ENCODE measurements at places on chromosomes 5 and 9.
A peak's percentile ranks its signal among the peaks of the same experiment; 100 is the strongest.

DNA sequence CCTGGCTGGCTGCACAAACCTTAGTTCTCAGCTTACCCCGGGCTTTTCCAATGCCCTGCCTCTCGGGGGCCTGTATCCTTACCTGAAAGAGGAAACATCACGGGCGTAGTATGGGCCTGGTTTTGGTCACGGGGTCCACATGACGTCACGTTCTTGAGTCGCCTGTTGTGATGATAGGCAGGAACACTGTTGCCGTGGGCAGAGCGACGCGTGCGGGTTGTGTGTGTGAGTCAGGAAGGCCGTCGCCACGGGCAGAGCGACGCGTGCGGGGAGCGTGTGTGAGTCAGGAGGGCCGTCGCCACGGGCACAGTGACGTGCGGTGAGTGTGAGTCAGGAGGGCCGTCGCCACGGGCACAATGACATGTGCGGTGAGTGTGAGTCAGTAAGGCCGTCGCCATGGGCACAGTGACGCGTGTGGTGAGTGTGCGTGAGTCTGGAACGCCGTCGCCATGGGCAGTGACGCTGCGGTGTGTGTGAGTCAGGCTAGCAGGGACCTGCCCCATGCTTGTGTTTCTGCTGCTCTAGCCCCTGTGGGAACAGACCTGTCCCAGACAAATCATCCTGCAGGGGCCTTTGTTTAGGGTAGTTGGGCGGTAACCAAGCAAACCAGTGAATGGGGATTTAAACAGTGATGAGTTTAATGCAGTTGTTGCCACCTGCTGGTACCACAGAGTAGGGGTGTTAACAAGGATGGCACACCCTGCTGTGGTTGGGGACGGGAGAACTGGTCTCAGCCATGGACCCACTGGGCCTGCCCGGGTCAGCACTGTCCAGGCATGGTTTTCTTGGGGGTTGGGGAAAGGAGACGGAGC lies 19.8 kb downstream of the TRIP13 start:
- DNase-seq = peak; percentile 100

- DNase-seq = no peak
Measured at GRCh38 chr5:150318613-150319483, 16.1 kb upstream of the ARSI start.

DNA sequence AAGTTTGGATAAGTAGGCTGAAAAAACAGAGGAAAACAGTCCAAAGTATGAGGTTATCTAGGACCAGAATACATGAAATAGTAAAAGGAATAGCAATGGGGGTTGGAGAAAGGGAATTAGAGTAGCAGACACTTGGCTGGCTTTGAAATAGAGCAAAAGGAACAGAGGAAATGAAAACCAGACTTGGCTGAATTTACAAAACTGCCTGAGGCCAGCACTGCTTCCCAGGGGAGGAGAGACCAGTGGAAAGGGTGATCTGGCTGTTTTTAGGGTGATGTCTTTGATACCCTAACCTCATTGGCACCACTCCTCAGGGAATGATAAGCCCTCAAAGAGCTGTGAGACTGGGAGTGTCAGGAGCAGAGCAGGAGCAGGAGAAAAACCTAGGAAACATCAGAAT lies 413.4 kb upstream of the SLC30A5 start:
- no peak for DNase-seq

GRCh38 chr5:177018341-177018740 lies 4.2 kb upstream of the ZNF346 start:
- DNase-seq = no peak

- DNase-seq = peak; percentile 38
Measured at GRCh38 chr5:1385395-1386273, 40.7 kb upstream of the CLPTM1L start.

- no peak for DNase-seq
Measured at GRCh38 chr5:57410374-57411320, 72.0 kb downstream of the ACTBL2 start.

- peak; percentile 66 for DNase-seq
Measured at GRCh38 chr5:168047043-168047668, 244.3 kb upstream of the WWC1 start.

DNA sequence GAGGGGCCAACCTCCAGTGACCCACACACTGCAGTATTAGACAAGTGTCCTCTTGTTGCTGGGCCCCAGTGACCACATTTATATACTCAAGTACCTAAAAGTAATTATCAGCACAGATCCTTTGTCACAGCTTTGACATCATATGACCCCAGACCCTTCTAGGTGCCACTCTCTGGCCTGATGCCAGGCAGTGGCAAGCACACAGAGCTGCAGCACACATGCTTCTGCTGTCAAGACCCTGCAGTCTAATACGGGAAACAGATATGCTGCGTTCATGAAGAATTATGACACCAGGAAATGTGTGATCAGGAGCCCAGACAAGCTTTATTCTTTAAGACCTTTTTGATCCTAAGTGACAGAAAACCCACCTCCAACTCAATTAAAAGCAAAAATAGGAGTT lies 63.8 kb upstream of the AFAP1L1 start:
- DNase-seq = no peak

DNA sequence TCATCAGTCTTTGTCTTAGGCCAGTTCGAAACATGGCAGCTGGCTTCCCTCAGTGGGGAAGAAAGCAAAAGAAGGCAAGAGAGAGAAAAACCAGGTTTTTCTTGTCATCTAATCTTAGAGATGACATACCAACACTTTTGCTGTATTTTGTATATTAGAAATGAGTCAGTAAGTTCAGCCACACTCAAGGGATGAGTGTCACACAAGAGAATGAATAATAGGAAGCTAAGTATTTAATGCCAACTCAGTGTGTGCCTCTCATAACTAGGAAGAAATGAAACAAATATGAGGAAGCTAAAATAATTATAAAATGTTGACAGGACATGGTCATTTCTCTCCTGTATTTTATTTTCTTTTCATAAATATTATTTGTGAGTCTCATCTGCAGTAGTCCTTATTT lies 65.3 kb downstream of the CDH12 start:
- no peak for DNase-seq

DNA sequence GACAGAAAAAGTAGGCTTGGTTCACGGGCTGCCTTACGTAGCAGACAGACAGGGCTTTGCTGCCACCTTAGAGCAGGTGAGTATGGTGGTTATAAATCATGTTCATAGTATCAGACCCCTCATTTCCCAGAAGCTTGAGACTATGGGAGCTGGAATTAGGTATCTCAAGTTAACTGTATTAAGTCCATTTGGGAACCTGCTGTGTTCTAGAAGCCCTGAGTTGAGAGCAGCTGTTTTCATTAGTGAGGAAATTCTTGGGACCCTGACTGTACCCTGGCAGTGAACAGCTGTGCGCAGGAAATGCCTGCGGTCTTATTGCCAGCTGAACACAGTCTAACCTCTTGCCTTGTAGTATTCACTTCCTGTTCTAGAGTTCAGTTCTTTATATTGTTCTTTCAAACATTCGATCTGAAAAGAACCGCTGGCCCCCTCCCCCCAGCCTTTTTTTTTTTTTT lies 29.8 kb downstream of the UGCG start:
- DNase-seq = no peak

DNA sequence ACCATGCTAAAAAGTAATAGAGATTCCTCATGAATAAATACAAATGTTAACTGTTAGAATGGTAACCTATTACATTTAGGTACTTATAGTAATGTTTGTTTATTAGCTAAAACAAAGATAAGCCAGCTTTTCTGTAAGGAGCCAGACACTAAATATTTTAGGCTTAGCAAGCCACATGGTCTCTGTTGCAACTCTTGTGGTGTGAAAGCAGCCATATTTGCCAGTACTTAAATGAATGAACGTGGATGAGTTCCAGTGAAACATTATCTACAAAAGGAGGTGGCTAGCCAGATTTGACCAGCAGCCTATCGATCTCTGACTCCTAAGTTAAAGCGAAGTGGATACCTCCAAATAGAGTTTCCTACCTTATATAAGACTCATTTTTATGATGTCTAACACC lies 331.6 kb downstream of the CDH12 start:
- DNase-seq = no peak

DNA sequence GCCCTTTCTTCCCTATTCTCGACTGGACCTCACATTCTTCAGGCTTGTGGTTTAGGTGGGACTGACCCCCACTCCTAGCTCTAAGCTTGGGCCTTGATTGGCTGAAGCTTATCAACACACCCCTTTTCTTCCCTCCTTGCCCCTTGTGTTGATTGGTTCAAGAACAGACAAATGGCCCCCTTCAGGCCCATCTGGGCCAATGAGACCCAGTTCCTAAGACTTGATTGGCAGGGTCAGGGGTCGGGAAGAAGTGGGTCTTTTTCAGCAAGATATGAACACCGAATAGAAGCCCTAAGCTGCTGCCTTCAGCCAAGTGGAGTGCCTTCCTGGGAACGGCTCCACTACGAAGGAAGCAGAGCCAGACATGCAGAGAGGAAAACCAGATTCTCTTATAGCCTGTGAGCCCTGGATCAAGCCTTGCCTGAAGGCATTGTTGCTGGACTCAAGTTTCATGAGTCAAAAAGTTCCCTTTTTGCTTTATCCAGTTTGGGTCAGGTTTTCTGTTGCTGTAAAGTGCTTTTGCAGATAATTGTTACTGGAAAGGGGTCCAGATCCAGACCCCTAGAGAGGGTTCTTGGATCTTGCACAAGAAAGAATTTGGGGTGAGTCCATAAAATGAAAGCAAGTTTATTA lies 22.4 kb upstream of the NCS1 start:
- DNase-seq = no peak

DNA sequence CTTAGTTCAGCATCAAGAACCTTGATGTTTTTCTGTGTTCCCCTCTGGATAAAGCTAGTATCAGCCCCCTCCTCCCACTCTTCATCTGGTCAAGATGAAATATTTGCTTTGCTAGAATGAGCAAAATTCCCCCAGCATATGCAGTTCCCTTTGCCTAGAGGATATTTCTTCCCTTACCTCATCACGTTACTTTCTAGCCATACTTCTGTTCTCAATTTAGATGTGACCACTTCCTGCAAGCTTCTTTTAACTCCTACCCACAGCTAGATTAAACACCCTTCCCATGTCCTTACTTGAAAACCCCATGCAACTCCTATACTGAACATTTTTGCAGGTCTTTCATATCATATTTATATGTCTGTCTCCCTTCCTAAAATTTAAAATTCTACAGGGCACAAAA lies 178.9 kb upstream of the TUSC1 start:
- DNase-seq = no peak

DNA sequence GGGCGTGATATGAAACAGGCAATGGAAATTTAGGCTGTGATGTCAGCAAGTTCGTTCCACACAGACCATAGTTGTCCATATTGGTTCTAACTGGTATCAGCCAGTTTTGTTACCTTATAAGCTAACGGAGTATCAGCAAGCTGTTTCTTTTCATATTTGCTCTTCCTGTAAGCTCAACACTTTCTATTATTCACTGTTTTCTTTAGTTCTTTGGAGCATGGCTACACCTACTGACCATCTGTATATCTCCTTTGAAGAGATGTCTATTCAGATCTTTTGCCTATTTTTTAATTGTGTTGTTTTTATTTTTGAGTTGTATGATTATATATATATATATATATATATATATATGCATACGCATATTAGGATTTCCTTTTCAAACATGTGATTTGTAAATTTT lies 1057.2 kb upstream of the CDH10 start:
- no peak for DNase-seq

DNA sequence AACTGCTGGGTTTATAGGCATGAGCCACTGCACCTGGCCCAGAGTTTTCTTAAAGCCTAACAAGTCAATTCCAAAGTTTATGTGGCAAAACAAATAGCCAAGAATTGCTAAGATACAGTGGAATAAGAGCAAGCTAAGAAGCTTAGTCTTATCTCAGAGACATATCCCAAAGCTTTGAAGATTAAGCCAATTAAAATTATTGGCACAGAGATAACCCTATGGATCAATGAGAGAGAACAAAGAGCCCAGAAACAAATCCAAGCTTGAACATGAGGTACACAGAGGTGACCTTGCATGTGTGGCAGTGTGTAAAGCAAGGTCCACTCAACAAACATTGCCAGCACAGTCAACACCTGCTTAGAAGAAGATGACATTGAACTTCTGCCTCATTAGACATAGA lies 13.3 kb downstream of the BTNL3 start:
- DNase-seq = no peak

DNA sequence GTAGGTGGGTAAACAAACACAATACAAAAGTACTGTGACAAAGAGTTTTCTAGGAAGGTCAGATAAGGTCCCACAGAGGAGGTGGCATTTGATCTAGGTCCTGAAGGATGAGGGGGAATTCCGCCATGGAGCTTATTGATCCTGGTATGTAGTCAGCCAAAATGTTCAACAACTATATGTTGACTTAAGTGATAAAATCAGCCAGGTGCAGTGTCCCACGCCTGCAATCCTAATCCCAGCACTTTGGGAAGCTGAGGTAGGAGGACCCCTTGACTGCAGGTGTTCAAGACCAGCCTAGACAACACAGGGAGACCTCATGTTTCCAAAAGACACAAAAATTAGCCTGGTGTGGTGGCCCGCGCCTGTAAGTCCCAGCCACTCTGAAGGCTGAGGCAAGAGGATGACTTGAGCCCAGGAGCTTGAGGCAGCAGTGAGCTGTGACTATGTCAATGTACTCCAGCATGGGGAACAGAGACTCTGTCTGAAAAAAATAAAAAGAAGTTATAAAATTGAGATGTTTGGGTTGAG lies 46.4 kb upstream of the PLIN2 start:
- DNase-seq = no peak

DNA sequence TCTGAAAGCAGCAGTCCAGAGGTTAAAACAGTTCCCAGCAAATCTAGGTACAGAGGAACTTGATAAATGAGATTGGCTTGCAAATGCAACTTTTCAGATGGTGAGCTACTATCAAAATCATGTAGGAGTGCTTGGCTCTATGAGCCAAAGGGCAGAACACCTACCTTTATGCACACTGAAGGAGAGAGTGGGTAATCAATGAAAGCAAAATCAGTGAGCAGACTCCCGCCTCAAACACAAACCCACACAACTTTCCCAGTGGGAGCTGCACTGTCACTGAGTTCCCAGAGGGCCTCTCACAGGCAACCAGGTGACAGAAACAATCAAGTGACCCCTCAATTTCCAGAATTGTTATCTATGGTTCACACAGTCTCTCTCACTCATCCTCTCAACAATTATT lies 8.5 kb downstream of the ARL15 start:
- no peak for DNase-seq

DNA sequence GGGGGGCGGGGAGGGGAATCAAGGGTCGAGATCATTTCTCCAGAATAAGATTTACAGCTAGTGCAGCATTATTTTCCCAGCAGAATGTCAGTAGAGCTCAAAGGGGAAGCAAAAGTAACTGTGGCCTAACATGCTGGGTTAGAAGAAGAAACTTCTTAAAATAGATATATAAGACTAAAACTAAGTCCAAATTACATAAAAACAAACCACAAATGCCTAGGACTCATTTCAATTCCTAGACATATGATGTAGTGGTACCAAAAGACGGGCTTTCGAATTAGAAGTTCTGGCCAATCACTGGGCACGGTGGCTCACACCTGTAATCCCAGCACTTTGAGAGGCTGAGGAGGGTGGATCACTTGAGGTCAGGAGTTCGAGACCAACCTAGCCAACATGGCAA lies 20.8 kb upstream of the MELK start:
- no peak for DNase-seq

- no peak for DNase-seq
Measured at GRCh38 chr5:93154535-93154934, 426.5 kb downstream of the NR2F1-AS1 start.

GRCh38 chr9:80951675-80952074 lies 737.7 kb downstream of the TLE1 start:
- DNase-seq = no peak

- DNase-seq = no peak
Measured at GRCh38 chr9:117696154-117696553, 8.0 kb upstream of the TLR4 start.

Measured in SJSA1 (cell line).